Activated CD8-positive, alpha-beta memory T cell treated with anti-CD3 and anti-CD28 coated beads, Interleukin-2, amount 10 ng/mL, durations not matched to agents 7 days and 5 days (primary cell): ENCODE measurements at places on chromosomes 3 and 15. TPM values are rescaled to one million over a fixed set of nuclear protein-coding genes. Genes with fewer than 3 reads are reported as not detected.

The MED12L gene
- total RNA-seq, result 3.2 TPM

The TP63 gene
- total RNA-seq, result 1.1 TPM

The TMCO5A gene
- total RNA-seq, result not detected

The CPNE4 gene
- total RNA-seq, result not detected

The JAGN1 gene
- 44.0 TPM for total RNA-seq

The EPHA3 gene
- total RNA-seq, result not detected

The MRPS22 gene
- 41.2 TPM for total RNA-seq

The CYB561D2 gene
- total RNA-seq, result 37.7 TPM

The SHQ1 gene
- 27.4 TPM for total RNA-seq

The PLA2G4D gene
- total RNA-seq, result not detected

The AMOTL2 gene
- not detected for total RNA-seq

The CHRM5 gene
- not detected for total RNA-seq

The ZNF660 gene
- 0.30 TPM for total RNA-seq

The SERINC4 gene
- 0.20 TPM for total RNA-seq

The CD80 gene
- 47.0 TPM for total RNA-seq

The SEMA3G gene
- 0.38 TPM for total RNA-seq

The SEMA5B gene
- total RNA-seq, result not detected

The PP2D1 gene
- not detected for total RNA-seq

The SPTBN5 gene
- total RNA-seq, result 0.54 TPM

The SLC28A2 gene
- not detected for total RNA-seq

The JMJD7 gene
- total RNA-seq, result 21.9 TPM

The UBAP1L gene
- 3.3 TPM for total RNA-seq

The CFAP91 gene
- not detected for total RNA-seq

The EIF4A2 gene
- 441 TPM for total RNA-seq

The LMAN1L gene
- total RNA-seq, result not detected

The FBLN2 gene
- total RNA-seq, result not detected

The SLCO3A1 gene
- 32.0 TPM for total RNA-seq

The ALG1L2 gene
- total RNA-seq, result 0.66 TPM

The SLC6A20 gene
- total RNA-seq, result 0.05 TPM

The CCDC14 gene
- 79.3 TPM for total RNA-seq

The SMCO1 gene
- total RNA-seq, result not detected

The MB21D2 gene
- total RNA-seq, result 7.0 TPM

The UBE2Q2 gene
- 36.3 TPM for total RNA-seq

The CNTN4 gene
- total RNA-seq, result not detected

The ARMC8 gene
- total RNA-seq, result 48.4 TPM

The DNAJA4 gene
- 34.0 TPM for total RNA-seq

The HYAL1 gene
- total RNA-seq, result 0.14 TPM

The FOXB1 gene
- total RNA-seq, result 1.2 TPM

The ERICH6 gene
- total RNA-seq, result not detected

The CTXN2 gene
- not detected for total RNA-seq
